ENCODE measurements at places on chromosomes 3 and 15.

DNA sequence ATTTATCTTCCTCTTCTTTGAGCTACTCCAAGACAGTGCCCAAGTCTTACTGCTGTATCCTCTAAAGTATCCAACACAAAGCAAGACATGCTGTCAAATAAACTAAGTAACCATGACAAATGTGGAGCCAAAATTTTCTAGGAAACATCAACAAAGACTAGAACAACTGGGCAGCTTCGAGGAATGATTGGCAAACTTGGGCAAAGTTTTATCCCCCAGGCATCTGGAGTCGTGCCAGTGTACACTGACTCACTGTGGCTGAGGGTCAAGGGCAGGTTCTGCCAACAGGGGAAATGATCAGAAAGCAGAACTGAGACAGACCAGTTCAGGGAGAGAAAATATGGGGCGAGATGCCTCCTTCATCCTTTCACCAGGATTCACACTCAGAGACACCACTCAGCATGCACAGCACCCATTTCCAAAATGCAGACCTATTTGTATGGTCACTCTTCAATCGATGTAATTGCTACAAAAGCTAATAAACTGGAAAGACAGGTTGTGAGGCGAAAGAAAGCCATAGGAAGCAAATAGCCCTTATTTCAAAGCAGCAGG, 65.8 kb downstream of the MB21D2 start:
- peak; percentile 11 for DNase-seq

DNA sequence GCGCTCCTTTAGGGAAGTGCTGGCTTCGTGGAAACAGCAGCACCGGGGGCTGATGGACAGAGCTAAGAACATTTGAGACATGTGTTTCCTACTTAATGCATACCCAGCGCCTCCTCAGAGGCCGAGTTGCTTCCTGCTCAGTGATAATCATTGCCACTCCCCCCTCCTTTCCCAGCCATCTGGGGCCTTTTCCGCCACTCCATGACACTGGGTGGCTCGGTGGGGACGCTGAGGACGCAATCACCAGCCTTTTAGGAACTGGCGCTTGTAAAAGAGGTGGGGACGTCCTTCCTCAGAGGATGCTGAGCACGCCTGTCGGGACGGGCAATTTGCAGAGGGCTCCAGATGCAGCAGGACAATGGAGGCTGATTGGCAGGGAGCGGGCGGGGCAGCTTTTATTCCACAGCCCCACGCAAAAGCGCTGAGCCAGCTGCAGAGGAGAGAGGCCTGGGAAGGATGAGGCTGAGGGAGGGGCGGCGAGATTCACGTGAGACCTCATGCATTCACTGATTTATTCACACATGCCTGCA, 22.2 kb upstream of the IQSEC1 start:
- no peak for DNase-seq

DNA sequence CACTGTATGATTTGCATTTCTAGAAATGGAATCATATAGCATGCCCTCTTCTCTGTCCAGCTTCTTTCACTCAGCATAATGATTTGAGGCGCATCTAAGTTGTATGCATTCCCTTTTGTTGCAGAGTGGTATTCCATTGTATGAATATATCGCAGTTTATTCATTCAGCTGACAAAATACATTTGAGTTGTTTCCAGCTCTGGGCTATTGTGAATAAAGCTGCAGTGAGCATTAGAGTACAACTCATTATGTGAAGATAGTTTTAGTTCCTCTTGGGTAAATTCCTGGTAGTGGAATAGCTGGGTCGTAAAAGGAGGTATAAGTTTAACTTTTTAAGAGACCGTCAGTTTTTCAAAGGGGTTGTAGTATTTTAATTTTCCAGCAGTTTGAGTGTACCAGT, 38.5 kb upstream of the POLR2M start:
- DNase-seq: no peak

- no peak for DNase-seq
Measured at GRCh38 chr15:29196290-29196689, 73.3 kb downstream of the NSMCE3 start.

DNA sequence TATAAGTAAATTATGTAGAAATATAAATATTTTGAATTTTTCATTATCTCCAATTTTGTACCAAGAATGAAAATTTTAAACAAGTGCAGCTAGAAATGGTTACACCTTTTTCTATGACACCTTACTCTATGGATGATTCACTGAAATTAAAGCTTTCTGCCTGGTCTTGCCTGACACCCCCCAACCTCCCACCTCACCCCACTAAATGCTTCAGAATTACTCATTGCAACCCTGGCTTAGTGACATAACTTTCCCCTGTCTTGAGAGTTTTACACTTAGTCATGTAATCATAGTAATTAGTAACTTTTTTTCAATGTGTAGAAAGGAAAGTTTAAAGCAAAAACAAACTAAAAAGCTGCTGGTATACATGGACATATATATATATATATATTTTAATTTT, 42.0 kb upstream of the MEIS2 start:
- DNase-seq: peak; percentile 68

Measured in putamen (tissue), 1 donor.